ENCODE measurements at places on chromosomes 2 and 18. TPM values are rescaled to one million over a fixed set of nuclear protein-coding genes. Genes with fewer than 3 reads are reported as not detected.

CRYGD gene
- not detected for total RNA-seq

ITGB6 gene
- not detected for total RNA-seq

TWIST2 gene
- 13.6 TPM for total RNA-seq

LAMA1 gene
- 222 TPM for total RNA-seq
